ENCODE measurements at places on chromosomes 3 and 15.

GRCh38 chr3:191476066-191476772 lies 15.3 kb downstream of the PYDC2 start:
- no peak for DNase-seq

DNA sequence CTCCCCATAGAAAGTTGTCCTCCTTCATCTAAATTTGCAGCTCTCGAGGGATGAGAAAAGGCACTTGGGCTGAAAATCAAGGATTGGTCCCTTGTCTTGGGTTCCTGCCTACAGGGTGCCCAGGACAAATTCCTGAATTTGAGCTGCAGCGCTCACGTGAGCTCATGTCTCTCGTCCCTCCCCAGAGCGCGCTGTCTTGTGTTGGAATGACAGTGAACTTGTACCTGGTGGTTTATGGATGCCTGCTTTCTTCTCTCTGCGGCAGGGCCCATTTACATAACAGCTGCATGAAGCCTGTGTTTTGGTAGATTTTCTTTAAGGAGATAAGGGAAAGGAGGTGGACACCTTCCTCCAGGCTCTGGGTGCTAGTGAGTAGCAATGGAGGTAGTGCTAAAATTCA lies 4.3 kb downstream of the RYR3 start:
- no peak for DNase-seq

DNA sequence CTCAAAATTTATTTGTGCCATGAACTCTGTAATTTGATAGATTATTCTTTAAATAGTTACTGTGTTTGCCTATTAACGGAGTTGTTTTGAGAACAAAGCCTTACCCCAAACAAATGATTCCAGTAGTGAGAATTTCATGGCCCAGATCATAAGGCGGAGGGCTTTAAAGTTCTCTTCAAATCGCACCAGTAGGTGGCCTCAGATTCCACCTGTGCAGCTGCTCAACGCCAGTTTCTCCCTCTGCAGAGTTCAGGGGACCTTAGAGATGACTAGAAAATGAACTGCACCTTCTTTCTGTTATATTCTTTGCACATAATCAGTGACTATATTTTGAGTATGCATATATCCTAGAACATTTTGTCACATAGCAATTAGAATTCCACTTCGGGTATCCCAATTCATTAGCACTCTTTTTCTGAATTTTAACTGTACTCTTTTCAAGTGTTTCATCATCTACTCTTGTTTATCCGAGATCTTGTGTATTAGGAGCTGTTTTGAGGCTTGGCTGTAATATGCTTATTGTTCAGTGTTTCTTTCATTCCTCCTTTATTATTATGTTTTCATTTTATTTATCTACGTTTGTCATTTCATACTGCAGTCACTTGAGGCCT lies 232.6 kb upstream of the CHRM5 start:
- peak; percentile 32 for DNase-seq

- no peak for DNase-seq
These were observed 90.1 kb upstream of the RGMA start for GRCh38 chr15:93179072-93179471.

GRCh38 chr15:94722024-94722636 lies 490.8 kb downstream of the MCTP2 start:
- no peak for DNase-seq

GRCh38 chr3:149820183-149820582 lies 7.2 kb downstream of the RNF13 start:
- peak; percentile 3 for DNase-seq

Data from AG08395 (cell line).